ENCODE measurements at places on chromosomes 3 and 15. TPM values are rescaled to one million over a fixed set of nuclear protein-coding genes. Genes with fewer than 3 reads are reported as not detected.

- H3K4me3 ChIP-seq, result no peak overlapping the region
- H3K27ac ChIP-seq, result no peak overlapping the region
- DNase-seq, result no peak
- H3K27me3 ChIP-seq, result no peaks in the 10 kb centered on the region
- no peaks in the 10 kb centered on the region for H3K36me3 ChIP-seq
Observed at GRCh38 chr3:177322881-177323280, 125.6 kb upstream of the TBL1XR1 start.

- H3K27me3 ChIP-seq, result no peaks in the 10 kb centered on the region
- no peak for DNase-seq
- no peaks in the 10 kb centered on the region for H3K36me3 ChIP-seq
- H3K4me1 ChIP-seq, result no peaks in the 10 kb centered on the region
- no peak overlapping the region for H3K27ac ChIP-seq
Observed at GRCh38 chr3:115975353-115975752, 352.0 kb downstream of the GAP43 start.

SNRPN gene
- total RNA-seq, result 69.0 TPM

CAND2 gene
- 5.6 TPM for total RNA-seq

DNA sequence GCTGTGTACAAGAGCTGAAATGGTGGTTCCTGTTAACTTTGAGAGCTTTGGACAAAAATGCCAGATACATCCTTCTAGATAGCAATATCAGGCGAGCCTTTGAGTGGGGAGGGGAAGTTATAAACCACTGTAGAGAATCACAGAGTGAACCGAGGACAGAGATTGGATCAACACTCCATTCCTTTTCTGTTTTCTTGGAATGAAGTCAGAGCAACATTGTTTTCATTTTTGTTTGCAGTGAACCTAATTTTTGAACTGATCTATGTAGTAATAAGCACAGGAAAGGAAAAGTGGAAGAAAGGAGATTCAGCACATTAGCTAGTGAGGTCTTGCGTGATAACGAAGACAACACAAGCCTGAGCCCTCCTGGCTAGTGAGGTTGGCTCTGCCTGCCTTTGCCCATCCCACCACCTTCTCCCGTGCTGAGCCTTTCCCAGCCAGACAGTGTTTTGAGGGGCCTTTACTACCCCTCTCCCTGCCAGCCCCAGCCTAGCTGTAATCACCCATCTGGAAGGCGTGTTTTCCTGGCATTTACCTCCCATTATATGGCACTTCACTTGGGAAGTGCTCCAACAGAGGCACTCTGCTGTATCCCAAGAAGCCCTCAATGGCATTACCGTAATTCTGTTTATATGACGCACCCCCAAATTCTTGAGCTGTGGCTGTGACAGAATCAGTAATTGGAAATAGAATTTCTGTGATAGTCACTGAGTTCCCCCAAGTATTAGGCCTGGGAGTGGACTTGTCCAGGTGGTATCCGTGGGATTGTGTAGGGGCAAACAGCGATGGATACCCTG, 129.8 kb downstream of the CACNA1D start:
- no peaks in the 10 kb centered on the region for H3K27me3 ChIP-seq
- H3K36me3 ChIP-seq, result no peaks in the 10 kb centered on the region
- DNase-seq, result peak; percentile 64
- H3K27ac ChIP-seq, result no peak overlapping the region
- H3K4me1 ChIP-seq, result peaks cover 15% of the 10 kb centered on the region

DNA sequence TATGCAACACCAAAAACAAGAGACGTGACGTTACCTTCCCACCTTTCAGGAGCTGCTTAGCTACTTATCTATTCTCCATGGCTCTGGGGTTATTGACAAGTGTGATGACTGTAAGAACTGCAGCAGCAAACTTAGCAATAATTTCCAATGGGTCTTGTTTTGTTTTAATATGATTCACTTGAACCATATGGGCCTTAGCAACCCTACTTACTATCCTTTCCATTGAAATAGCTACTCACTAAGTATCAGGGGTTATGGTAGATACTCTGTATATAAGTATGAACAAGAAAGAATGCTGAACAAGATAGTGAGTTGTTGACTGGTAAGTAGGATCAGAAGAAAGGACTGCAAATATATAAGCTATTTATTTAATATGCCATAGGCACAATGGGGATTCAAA, 69.3 kb upstream of the BBX start:
- H3K36me3 ChIP-seq, result no peaks in the 10 kb centered on the region
- no peaks in the 10 kb centered on the region for H3K27me3 ChIP-seq
- DNase-seq, result no peak

CCK gene
- not detected for total RNA-seq

DNA sequence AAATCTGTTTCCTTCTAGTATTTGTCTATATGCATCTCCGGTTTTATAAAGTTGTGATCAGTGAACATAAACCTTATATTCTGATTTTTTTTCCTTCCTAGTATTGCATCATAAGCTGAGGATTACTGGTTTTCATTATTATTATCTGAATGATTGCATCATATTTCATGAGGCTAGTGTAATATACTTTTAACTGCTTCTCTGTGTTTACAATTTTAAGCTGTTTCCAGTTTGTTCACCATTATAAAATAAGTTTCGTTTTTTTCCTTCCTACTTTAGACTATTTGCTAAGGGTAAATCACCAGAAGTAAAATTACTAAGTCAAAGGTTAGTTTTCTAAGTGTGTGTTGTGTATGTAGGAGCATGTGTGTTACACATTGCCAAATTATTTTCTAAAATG, 20.2 kb downstream of the SEMA6D start:
- H3K36me3 ChIP-seq, result no peaks in the 10 kb centered on the region
- no peak overlapping the region for H3K4me3 ChIP-seq
- peak; percentile 63 for DNase-seq
- no peak overlapping the region for H3K27ac ChIP-seq

GRCh38 chr3:193825617-193826016, 232.6 kb downstream of the OPA1 start:
- no peaks in the 10 kb centered on the region for H3K27me3 ChIP-seq

DNA sequence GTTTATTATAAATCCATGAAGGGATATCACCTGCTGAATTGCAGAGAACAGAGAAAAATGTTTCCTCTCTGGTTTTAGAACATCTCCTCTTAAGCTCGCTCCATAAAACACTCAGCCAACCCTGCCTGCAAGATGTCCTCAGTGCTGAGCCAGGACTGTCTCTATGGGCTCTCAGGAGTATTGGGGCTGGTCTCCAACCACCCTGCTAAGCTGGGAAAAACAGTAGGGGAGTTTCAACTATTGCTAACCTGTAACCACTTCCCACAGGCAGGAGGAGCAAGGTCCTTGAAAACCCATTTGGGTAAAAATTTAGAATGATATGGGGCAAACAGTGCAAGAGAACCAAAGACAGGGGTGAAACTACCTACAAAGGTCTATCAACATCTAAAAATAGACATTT, 34.3 kb downstream of the MYO1E start:
- no peak overlapping the region for H3K27ac ChIP-seq
- H3K27me3 ChIP-seq, result no peaks in the 10 kb centered on the region
- H3K4me3 ChIP-seq, result no peak overlapping the region
- no peak for DNase-seq

GPR149 gene
- total RNA-seq, result not detected

All from lung (tissue), 17 donors.